ENCODE measurements at places on chromosomes 7 and 10. TPM values are rescaled to one million over a fixed set of nuclear protein-coding genes. Genes with fewer than 3 reads are reported as not detected.

DNA sequence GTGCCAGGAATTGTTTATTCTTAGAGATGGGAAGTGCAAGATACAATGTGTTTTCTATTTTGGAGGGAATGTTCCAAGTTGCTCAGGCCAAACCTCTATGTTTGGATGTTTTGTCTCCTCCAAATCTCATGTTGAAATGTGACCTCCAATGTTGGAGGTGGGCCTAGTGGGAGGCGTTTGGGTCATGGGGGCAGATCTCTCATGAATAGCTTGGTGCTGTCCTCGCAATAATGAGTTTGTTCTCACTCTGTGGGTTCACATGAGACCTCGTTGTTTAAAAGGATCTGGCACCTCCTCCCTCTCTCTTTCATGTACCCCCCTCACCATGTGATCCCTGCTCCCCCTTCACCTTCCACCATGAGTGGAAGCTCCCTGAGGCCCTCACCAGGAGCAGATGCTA, 8.3 kb upstream of the GDF10 start:
- no peaks in the 10 kb centered on the region for H3K27me3 ChIP-seq
- no peak overlapping the region for H3K4me3 ChIP-seq
- DNase-seq, result peak; percentile 44
- H3K4me1 ChIP-seq, result no peaks in the 10 kb centered on the region
- no peaks in the 10 kb centered on the region for H3K36me3 ChIP-seq
- no peak overlapping the region for H3K27ac ChIP-seq

GRCh38 chr10:62264126-62264525, 4.5 kb downstream of the RTKN2 start:
- H3K36me3 ChIP-seq, result no peaks in the 10 kb centered on the region
- no peaks in the 10 kb centered on the region for H3K27me3 ChIP-seq
- no peak overlapping the region for H3K4me3 ChIP-seq
- no peaks in the 10 kb centered on the region for H3K4me1 ChIP-seq
- no peak overlapping the region for H3K27ac ChIP-seq

DNA sequence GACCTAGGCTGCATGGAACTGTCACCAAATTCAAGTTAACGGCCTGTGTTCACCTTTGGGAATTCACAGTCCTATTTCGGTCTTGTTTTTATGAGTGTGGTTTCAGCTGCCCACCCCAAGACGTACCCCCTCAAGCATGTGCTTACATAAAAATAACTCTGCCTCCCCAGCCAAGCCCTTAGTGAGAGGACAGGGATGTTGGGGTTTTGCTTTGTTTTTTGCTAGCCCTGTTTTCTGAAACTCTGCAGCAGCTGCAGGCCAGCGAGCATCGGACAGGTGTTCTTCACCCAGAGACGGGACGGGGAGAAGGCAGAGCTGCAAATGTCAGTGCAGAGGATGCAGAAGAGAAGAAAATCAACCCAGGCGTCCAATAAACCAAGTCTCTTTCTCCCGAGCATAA, 13.5 kb downstream of the CHST15 start:
- no peak overlapping the region for H3K4me3 ChIP-seq
- no peak overlapping the region for H3K27ac ChIP-seq
- DNase-seq, result no peak
- H3K36me3 ChIP-seq, result no peaks in the 10 kb centered on the region

GRCh38 chr10:116671274-116671926, 50.6 kb downstream of the PNLIPRP2 start:
- peak overlapping the region; percentile 83 for H3K27ac ChIP-seq
- no peak for DNase-seq
- no peaks in the 10 kb centered on the region for H3K36me3 ChIP-seq
- H3K4me1 ChIP-seq, result peaks cover 34% of the 10 kb centered on the region
- H3K27me3 ChIP-seq, result no peaks in the 10 kb centered on the region

SLC26A5 gene
- 0.20 TPM for total RNA-seq

DNA sequence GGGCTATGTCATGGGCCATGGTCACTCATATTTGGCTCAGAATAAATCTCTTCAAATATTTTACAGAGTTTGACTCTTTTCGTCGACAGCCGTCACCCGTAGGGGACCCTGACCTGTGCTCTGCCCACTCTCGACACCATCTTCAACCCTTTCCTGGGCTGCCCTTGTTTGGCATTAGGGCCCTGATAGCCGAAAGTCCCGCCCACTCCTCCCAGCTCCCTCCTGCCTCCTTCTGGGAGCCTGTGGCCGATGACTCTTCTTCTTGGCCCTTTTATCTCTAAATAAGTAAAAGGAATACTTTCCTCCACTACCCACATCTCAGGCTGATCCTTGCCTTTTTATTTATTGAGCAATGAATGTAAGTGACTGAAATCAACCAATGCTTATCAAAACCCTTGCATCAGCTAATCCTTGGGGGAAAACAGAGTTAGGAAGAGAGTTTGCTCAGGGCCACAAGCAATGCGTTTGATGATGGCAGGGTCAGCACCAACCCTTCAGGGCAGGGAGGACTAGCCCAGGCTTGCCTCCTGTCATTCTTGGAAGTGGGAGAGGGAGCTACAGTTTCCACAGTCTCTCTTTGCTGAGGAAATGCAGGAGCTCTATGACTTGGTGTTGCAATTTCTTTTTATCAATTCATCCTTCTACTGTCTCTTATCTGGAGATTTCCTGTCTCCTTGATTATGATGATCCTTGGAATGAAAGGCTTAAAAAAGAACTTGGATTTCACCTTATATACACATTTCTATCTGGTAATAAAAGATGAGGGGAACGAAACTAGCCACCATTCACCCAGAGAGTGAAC, 218.2 kb upstream of the PODXL start:
- H3K4me3 ChIP-seq, result no peak overlapping the region
- no peaks in the 10 kb centered on the region for H3K27me3 ChIP-seq
- H3K36me3 ChIP-seq, result no peaks in the 10 kb centered on the region
- no peak for DNase-seq
- no peaks in the 10 kb centered on the region for H3K4me1 ChIP-seq

DNA sequence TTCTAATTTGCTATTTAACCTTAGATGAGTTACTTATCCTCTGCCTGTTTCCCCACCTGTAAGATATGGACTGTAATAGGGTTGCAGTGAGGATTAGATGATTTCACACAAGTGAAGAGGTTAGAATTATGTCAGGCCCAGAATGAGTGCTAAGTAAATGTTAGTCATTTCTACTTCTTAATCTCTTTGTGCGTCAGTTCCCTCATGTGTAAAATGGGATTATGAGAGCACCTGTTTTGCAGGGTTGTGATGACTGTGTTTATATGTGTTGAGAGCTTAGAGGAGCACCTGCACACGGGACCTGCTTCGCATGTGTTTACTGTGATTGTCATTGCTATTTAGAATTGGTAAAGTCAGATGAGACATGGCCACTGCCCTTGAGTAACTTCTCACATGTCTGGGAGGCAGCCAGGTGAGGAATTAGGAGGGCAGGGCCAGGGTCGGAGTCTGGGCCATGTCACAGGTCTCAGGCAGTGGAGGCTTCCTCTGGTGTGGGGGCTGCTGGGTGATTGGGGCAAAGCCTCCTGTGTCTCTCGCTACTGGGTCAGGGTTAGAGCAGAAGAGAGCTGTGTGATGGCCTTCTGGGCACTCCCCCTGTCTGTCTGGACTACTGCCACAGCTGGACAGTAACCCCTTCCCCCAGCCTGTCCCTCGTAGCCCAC, 106.7 kb downstream of the WDFY4 start:
- H3K36me3 ChIP-seq, result no peaks in the 10 kb centered on the region
- no peaks in the 10 kb centered on the region for H3K4me1 ChIP-seq
- H3K27me3 ChIP-seq, result no peaks in the 10 kb centered on the region
- DNase-seq, result no peak
- H3K27ac ChIP-seq, result no peak overlapping the region

DNA sequence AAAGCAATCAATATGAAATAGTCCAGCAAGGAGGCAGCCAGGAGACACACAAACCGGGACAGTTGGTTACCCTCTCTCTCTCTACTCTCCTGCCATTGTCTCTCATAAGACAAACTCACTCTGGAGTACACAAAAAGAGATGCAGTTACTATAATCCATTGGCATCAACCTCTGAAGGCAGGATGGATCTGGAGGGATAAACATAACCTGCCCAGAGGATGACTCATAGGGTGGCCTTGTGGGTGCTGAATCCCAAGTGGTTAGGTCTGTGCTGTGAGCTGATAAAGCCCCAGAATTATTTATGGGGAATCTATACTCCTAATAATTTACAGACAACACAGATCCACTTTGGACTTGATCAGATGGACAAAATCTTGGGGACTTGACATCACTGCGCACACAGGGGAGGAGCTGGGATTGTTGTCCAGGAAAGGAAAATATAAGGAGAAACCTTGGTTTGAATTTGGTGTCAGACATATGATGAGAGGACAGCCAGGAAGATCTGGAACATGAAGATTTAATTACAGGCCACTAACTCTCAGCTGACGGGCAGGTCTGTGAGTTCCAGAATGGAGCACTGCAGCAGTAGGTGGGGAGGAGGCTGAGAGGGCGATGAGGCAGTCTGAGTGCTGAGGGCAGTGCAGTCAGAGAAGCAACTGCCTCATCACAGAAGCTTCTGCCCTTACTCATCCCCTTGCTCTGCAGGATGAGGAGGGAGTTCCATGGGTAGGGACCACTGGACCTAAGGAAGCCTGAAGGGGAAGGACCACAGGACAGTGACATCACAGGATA, 113.9 kb upstream of the PRSS58 start:
- H3K4me3 ChIP-seq, result no peak overlapping the region
- no peaks in the 10 kb centered on the region for H3K27me3 ChIP-seq
- no peaks in the 10 kb centered on the region for H3K36me3 ChIP-seq
- DNase-seq, result no peak
- no peaks in the 10 kb centered on the region for H3K4me1 ChIP-seq

GRCh38 chr7:93092757-93093370, 24.9 kb downstream of the SAMD9 start:
- H3K27ac ChIP-seq, result no peak overlapping the region
- H3K4me3 ChIP-seq, result no peak overlapping the region
- no peaks in the 10 kb centered on the region for H3K4me1 ChIP-seq
- no peaks in the 10 kb centered on the region for H3K36me3 ChIP-seq
- no peaks in the 10 kb centered on the region for H3K27me3 ChIP-seq

DNA sequence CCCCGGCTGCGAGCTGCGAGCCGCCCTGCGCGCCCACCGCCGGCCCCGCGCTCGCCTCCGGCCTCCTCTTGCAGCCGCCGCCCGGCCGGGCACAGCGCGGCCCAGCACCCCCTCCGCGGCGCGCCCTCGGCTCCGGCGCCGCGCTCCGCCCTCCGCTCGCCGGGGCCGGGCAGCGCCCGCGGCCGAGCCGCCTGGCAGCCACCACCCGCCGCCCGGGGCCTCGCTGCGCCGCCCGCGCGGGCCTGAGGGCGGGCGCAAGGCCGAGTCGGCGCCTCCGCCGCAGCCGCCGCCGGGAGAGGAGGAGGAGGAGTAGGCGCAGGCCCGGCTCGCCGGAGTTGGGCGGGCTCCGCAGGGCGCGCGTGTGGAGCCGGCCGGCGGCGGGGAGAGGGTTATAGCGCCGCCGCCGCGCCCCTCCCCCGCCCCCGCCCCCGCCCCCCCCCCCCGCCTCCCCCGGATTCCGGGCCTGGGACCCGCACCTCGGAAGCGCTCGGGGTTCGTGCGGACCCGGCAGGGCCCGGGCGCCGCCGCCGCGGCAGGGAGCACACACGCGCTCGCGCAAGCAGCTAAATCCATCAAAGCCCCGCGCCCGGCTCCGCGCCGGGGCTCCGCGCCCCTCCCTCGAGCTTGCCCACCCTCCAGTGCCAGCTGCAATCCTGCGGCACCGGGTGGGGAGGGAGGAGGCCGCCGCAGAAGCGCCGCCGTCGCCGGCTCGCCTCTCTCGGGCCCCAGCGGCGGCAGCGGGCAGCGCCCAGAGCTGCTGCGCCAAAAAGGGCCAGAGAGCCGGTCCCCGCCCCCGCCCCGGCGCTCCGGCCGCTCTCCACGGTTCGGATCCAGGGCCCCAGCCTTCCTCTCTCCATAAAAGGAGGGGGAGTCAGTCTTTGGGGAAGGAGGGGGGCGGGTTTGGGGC, at the start of gene PDGFA:
Gene PDGFA (minus strand): TSS at position 363 of the 907 bp plus-strand sequence. CDS start 845 bp downstream, outside the sequence.
- no peak for DNase-seq
- H3K36me3 ChIP-seq, result no peaks in the 10 kb centered on the region
- H3K4me1 ChIP-seq, result peaks cover 40% of the 10 kb centered on the region

GLI3 gene
- total RNA-seq, result 8.6 TPM

DNA sequence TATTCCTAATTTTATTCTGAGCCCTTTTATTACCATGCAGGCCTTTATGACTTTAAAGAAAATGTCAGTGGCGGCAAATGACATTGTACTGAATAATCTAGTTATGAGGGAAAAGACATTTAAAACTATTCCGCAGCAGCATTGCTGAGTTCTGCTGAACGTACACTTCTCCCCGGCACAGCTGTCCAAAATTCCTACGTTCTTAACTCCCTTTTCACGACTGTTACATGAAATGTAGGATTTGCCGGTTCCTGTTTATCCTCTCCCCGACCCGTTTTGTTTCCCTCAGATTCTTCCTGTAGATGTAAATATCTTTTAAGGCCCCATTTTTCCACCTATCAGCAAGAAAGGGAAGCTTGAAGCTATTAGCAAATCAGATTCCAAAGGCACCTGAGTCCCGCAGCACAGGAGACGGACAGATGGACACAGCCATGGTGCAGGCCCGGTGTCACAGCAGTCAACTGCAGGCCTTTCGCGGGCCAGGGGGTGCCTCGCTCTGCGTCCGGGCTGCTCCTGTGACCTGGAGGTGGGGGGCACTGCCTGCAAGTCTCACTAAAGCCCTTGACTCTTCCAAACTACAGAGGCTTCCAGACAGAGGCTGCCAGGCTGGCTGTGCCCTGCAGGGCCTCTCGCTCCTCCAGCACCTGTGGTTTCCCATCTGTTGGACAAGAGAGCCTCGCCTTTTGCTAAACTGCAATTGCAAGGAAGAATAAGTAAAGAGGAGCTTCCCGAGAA, 485.0 kb upstream of the MGMT start:
- H3K4me1 ChIP-seq, result no peaks in the 10 kb centered on the region
- DNase-seq, result no peak
- H3K36me3 ChIP-seq, result no peaks in the 10 kb centered on the region
- no peak overlapping the region for H3K27ac ChIP-seq

HGF gene
- total RNA-seq, result 3.3 TPM

- no peaks in the 10 kb centered on the region for H3K4me1 ChIP-seq
- no peaks in the 10 kb centered on the region for H3K27me3 ChIP-seq
- no peaks in the 10 kb centered on the region for H3K36me3 ChIP-seq
- H3K4me3 ChIP-seq, result no peak overlapping the region
- H3K27ac ChIP-seq, result no peak overlapping the region
Observed at GRCh38 chr10:46052057-46052790, 6.2 kb upstream of the MSMB start.

DDC gene
- total RNA-seq, result not detected

AKR1B1 gene
- total RNA-seq, result 183 TPM
